ENCODE measurements at places on chromosomes 2 and 18.
A peak's percentile ranks its signal among the peaks of the same experiment; 100 is the strongest.

GRCh38 chr2:174247474-174248186, 702 bp downstream of the OLA1 start:
- DNase-seq, result peak; percentile 34

- no peak for DNase-seq
Measured at GRCh38 chr2:84911135-84911678, 5.8 kb downstream of the TMSB10 start.

DNA sequence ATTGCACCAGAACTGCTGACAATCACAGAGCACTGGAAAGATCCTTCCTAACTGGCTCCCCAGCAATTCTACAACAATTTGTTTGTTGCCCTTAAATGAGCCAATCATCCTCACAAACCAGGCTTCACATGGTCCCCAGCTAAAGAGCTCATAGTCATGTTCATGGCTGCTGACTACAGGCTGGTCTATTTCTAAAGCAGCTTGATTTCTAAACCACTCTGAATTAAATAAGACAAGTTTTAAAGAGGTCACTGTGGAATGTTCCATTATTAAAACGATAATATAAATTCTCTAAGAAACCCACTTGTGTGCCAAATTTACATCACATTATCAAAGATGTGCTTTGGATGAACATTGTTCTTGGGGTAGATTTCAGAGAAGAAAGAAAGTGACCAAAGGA, 110.7 kb downstream of the COPS8 start:
- DNase-seq, result no peak

DNA sequence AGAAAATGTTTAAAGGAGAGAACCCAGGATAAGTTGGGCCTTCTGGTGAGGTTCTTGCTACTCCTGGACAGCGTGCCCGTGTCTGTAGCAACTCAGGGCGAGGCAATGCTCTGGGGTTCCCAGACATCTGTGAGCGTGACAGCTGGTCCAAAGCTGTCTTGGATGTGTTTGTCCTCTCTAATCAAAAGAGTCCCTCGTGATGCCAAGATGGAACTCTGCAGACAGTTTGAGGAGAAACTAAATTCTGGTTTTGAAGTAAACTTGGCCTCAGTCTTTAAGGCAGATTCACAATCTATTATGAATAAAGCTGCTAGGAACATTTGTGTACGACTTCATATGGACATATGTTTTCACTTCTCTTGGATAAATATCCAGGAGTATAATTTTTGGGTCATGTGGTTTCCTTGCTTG, 47.3 kb downstream of the TMEM17 start:
- DNase-seq, result no peak

DNA sequence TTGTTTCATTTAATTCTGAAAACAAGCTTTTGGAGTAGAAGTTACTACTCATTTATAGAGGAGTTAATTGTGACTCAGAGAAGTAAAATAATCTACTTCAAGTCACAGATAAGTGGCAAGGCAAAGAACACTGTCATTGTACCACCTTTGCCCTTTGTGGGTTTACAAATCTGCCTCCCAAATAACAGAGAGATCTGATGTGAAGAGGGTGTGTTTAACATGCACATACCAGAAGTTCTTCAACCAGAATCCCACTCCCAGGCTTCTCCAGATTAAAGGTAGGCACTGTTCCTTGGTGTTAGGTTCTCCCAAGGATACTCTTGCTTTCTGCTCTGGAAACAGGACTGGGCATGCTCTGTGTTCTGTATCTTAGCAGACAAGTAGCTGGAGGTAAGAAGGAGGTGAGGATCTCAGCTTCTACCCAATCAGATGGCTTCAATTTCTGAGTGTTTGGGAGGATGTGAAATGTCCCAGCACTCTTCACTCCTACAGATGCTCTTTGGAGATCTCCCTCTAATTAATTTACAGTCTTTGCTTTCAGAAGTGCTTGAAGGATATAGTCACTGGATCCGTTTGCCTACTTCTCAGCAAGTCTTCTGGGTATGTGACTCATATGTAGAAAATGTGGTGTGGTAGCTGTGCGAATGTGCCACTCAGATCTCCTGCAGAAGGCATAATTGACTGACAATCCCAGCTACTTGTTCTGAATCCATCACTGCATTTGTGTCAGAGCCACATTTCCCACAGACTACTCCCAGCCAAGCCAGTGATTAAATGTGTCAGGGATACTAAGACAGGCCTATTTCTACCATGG, 111.1 kb downstream of the KLHL14 start:
- DNase-seq, result peak; percentile 19

Data from choroid plexus epithelial cell (primary cell).